ENCODE measurements at places on chromosomes 2 and 18.

GRCh38 chr2:17878281-17879136 lies at the start of gene KCNS3:
Gene KCNS3, plus strand, starts transcription at chr2:17878667. Its CDS starts 52,342 bp downstream, at chr2:17931009.
- peak; percentile 22 for DNase-seq

DNA sequence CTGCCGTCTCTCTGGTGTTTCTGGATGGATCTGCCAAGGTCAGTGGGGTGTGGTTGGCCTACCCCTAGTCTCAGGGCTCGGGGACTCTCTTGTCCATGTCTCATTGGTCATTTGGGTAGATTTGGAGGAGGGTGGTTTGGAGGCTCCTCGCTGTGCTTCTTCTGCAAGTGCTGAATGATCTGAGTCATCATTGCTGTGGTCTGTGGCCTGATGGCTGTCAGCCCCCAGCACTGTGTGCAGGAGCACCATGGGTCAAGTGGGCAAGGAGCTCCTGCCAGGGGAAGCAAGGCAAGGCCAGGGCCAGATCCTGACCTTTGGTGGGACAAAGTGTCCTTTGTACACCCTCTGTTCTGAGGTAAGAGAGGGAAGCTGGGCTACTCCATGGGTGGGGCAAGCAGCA lies 221.8 kb downstream of the FHOD3 start:
- DNase-seq, result no peak

DNA sequence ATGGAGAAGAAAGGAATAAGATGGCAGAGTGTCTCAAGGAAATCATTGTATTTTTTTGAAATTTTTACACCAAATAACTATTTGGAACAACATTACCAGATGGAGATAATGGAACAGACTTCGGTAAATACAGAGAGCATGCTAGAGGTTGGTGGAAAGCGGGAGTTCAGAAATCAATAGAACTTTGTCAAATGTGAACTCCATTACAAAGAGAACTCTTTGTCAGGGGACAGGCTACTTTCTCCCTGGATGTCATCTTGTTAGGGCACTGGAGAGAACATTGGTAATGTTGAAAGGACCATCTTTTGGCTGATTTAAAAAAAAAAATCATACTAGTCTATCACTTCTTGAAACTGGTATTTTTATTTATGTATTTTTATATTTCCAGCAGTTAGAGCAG lies 30.8 kb downstream of the DCC start:
- no peak for DNase-seq

- no peak for DNase-seq
Measured at GRCh38 chr2:170076189-170076588, 101.8 kb upstream of the MYO3B start.

DNA sequence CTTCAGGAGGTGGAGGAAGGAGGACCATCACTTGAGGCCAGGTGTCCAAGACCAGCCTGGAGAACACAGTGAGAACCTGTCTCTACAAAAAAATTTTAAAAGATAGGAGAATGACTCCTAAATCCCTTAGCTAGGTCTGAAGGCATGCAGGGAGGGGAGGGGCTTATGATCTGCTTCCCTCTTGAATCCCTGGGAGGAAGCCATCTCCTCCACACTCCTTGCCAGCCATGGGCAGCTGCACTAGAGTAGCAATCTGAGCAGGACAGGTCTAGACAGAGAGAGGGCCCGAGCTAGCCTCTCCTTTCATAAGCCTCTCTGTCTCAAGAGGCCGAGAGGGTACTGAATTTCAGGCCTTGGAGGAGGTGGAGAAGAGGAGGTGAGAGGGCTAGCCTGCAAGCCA lies 42.5 kb downstream of the DAPL1 start:
- no peak for DNase-seq

GRCh38 chr2:129062146-129062912 lies 743.7 kb upstream of the HS6ST1 start:
- DNase-seq, result no peak

DNA sequence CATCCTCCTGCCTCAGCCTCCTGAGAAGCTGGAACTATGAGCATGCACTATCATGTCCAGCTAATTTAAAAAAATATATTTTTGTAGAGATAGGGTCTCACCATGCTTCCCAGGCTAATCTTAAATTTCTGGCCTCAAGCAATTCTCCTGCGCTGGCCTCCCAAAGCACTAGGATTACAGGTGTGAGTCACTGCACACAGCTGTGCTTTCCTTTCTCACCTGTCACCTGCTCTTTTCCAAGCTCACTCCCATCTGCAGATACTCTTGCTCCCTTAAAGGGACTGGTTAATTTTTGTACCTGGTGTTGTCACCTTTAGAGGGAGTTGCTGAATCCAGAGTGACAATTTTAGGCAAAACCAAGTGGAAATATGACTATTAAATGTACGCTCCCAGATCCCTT lies 178.2 kb downstream of the LOXHD1 start:
- DNase-seq, result no peak

DNA sequence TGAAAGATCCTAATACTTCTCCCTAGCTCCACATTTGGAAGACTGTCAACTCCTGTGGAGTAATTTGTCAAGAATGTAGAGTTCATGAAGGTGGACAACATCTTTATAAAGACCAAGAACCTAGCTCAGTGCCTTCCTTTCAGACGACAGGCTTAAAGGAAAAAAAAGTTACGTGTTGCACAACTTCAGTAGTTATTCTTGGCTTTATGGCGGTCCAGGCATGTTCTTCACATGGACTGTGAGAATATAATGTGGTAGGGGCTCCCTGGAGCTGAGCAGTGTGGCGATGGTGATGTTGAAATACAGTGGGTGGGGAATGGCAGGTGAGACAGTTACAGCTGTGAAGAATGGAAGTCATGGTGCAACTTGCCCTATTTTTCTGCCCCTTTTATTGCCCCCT lies 3.9 kb downstream of the TAF1B start:
- no peak for DNase-seq

DNA sequence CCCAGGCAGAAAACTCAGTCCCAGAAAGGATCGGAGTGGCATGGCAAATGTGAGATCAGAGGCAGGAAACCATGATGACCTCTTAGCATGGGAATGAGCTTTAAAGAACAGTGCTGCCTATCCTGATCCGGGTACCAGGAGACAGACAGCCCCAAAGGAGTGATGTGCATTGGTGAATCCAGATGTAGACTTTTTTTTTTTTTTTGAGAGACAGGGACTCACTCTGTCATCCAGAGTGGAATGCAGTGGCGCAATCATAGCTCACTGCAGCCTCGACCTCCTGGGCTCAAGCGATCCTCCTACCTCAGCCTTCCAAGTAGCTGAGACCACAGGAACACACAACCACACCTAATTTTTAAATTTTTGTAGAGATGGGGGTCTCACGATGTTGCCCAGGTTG lies 122.7 kb downstream of the VAPA start:
- no peak for DNase-seq

DNA sequence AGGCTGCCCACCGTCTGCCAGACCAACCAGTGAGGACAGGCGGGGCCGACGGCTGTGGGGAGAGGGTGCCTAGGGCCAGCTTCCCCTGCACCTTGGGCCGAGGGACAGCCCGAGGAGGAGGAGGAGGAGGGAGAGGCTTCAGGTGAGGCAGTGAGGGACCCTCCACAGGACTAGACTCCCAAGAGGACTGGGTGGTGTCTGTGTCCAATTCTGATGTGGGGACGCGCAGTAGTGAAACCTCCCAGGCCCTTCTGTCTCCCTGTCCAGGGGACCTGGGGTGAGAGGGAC lies 19.8 kb upstream of the ASB1 start:
- no peak for DNase-seq

DNA sequence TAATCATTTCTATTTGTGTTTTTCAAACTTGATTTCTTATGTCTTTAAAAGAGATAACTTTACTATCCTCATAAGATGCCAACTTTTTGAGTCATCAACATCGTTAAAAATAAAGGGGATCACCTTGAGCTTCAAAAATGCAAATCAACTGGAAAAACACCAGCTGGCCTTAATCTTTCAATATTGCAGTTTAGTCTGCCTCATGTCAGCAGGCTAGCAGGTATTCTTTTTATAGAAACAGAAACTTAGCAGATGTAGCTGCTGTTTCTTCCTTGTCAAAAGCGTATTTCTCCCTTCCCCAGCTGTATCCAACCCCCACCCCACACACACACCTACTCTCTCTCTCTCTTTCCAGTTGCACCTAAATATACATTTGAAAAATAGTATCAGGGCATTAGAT lies 154.1 kb upstream of the ZNF804A start:
- no peak for DNase-seq

DNA sequence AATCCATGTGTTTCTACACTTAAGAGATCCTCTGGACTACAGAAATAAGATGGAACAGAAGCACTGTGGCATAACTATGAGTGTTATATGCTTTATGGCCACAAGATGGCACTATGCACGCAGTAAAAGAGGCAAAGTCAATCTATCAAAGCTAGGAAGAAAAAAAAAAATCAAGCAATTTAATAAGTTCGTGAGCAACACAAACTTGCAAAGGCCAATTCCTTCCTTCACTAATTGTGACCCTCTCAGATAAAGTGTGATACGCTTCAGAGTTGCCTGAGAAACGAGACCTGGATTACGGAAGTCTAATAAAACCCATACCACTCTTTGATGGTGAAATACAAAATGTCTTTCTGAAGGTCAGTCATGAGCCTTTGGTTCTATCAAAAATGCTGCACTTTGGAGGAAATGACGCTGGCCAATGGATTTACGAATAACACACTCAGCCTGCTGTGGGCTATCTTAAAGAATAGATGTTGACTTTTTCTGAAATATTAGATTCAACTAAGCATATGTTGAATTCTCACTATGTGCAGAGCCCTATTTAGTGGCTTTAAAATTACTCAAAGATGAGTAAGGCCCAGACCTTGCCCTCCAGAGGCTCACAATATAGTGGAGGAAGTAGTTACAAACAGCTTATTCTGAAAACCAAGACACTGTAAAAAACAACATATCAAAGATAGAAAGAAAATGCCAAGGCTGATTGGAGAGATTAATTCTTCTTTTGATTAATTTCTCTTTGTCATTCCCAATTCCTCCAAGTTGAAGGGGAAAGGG lies 35.5 kb upstream of the TTR start:
- DNase-seq, result peak; percentile 73

- DNase-seq, result no peak
Measured at GRCh38 chr18:3623769-3624545, 174.0 kb downstream of the TGIF1 start.

- DNase-seq, result no peak
Measured at GRCh38 chr2:1802469-1803216, 58.3 kb upstream of the PXDN start.

GRCh38 chr2:3349211-3349693 lies 28.4 kb downstream of the EIPR1 start:
- DNase-seq, result peak; percentile 62

GRCh38 chr2:8501061-8501720 lies 180.7 kb upstream of the ID2 start:
- no peak for DNase-seq

- peak; percentile 57 for DNase-seq
Measured at GRCh38 chr2:25279091-25279651, 62.6 kb downstream of the DNMT3A start.

- peak; percentile 8 for DNase-seq
Measured at GRCh38 chr2:212484563-212485080, 54.0 kb downstream of the ERBB4 start.

DNA sequence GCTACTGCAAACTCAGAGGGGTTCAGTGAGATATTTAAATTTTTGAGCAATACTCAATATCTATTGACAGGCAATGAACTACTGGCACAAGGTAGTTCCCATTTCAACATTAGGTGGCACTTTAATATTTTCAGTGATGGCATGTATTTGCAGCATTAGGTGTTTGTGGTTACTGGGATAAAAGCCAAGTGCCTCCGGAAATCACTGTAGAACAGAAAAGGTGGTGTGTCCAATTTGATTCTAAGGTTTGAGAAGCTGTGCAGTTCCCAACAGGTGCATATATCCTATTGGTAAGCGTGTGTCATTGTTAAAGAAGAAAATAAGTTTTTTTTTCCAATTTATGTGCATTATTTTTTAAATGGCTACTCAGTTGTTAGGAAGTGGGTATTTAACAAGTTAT lies 41.3 kb downstream of the NABP1 start:
- no peak for DNase-seq

- DNase-seq, result no peak
Measured at GRCh38 chr2:171688129-171688465, 828 bp downstream of the DYNC1I2 start.

DNA sequence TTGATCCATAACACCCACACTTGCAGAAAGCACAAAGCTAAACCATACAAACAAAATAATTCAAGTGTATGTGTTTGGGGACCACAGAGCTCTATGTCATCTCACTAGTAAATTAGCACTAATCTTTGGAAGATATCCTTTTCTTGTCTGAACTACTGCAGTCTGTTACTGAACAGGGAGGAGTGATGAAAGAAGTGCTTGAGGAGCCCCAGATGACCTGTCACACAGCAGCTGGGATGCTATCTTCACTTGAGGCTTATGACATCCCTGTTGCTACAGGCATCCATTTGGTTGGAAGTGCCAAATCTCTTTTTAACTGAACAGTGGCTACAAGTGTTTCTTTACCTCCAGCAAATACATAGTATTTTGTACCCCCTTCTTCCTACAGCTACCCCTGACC lies 386.3 kb upstream of the CHAC2 start:
- DNase-seq, result no peak

DNA sequence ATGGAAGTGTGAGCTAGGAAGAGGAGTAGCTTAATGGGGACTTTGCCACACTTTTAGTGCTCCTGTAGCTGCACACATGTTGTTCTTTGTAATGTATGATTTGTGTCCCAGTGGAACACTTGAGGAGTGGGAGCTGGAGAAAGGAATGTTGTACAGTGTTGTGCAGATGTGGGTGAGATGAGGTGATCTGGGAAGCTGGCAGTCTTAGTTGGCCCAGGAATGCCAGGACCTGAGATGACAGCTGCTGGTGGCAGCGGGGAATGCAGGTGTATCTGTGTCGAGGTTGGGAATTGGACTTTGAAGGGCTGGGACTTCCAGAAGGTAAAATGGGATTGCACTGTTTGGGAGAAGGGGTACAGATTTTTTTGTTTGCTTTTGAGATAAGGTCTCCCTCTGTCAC lies 23.6 kb downstream of the NEDD4L start:
- no peak for DNase-seq

GRCh38 chr2:162477011-162477410 lies 133.1 kb downstream of the GCA start:
- no peak for DNase-seq

- no peak for DNase-seq
Measured at GRCh38 chr2:15278296-15278695, 282.8 kb downstream of the NBAS start.

DNA sequence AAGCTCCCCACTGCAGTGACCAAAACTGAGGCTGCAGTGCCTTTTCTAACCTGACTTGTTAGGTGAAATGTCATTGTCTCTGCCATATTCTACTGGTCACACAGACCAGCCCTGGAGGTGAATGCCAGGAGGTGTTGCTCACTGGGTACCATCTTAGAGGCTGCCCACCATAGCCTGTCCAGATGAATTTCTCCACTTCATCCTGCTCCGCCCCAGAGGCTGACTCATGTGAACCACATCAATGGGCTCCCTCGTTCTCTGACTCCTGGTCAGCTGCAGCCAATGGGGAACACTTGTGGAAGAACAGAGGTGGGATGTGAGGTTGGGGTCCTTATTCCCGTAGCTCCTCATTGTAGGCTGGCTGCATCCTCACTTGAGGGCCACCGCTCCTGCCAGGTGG lies 3.4 kb upstream of the NARS1 start:
- DNase-seq, result no peak

GRCh38 chr2:102434655-102435381 lies 11.9 kb downstream of the IL18RAP start:
- DNase-seq, result no peak

- DNase-seq, result peak; percentile 12
Measured at GRCh38 chr18:23994361-23994902, 20.1 kb upstream of the TTC39C start.
